ENCODE measurements at places on chromosomes 12 and 14.

DNA sequence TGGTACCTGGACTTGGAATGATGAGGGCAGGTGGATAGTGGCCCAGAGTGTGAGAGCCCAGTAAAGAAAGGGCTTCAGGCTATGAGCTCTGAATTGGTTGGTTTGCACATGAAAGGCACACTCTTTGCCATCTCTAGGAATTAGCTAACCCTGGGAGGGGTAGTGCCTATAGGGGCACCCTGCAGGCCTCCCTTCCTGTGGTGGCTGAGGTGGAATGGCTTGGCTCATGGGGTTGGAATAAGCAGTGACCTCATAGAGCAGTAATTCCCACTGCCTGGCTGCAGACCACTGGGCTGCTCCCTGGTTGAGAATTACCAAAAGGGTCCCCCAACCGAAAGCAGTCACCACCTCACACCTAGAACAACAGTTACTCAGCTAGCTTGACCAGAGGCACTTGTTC lies 42.7 kb downstream of the ASCL4 start:
- no peak for DNase-seq

- no peak for DNase-seq
These were observed 235.0 kb downstream of the EFCAB11 start for GRCh38 chr14:89719366-89720075.

DNA sequence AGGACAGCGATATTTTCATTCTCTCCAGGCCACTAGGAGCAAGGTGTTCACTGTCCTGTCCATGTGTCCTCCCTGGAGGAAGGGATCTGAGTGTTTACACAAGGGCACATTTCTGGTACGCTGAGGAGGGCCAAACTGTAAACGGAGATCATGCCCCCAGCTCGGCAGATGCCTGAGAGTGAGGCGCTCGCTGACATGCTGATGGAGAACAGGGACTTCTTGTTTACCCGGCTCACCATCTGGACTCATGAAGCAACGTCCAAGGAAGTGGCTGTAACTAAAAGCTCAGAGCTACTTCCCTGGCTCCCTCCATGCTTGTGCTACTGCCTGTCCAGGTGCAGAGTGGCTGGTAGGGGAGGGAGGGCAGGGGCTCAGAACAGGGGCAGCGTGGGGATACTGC lies 43.4 kb upstream of the KCNA1 start:
- DNase-seq = no peak

- no peak for DNase-seq
These were observed 6.4 kb downstream of the TMEM121 start for GRCh38 chr14:105532735-105533141.

GRCh38 chr12:84599539-84599938 lies 313.1 kb downstream of the SLC6A15 start:
- DNase-seq = no peak

GRCh38 chr12:48198672-48198971 lies 4.5 kb downstream of the OR10AD1 start:
- no peak for DNase-seq

GRCh38 chr14:30223385-30223785 lies 295.7 kb upstream of the PRKD1 start:
- DNase-seq = no peak

GRCh38 chr12:131014343-131014742 lies 60.6 kb downstream of the ADGRD1 start:
- DNase-seq = no peak

GRCh38 chr12:46468813-46469212 lies 96.2 kb upstream of the SLC38A2 start:
- no peak for DNase-seq

- no peak for DNase-seq
These were observed 9.6 kb upstream of the HSPB8 start for GRCh38 chr12:119169150-119169549.

GRCh38 chr14:92565040-92565717 lies 51.6 kb downstream of the RIN3 start:
- no peak for DNase-seq

DNA sequence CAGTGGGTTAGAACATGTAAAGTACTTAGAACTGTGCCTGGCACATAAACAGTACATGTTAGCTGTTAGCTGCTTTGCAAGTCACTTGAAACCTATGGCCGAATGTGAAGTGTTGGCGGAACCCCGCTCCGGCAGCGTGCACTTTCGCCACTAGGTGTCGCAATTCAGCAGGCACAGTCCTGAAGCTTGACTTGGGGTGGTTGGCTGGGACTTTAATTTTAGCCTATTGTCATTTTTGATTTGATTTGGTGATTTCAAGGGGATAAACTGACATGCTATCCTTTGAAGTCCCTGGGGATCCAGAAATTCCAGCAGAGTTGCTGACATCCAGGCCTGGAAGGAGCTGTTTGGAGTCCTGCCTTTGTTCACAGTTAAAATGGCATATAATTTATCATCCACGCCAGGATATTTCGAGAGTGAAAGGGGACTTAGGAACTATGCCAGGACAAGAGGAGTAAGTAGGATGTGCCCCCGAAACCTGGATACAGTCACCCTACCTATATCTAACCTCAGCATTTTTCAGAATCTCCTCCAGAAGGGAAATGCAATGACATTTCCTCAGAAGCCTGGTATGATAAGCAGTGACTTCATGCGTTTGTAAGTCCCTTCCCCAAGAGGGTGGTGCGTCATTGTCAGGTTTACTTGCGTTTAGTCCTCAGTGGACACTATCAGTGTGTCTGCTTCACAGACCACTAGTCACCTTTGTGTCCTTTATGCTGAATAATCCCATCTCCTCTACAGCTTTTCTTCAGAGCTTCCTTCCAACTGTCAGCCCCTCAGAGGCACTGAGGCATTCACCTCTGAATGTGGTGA lies 3.5 kb upstream of the TSPAN9 start:
- DNase-seq = peak; percentile 79

DNA sequence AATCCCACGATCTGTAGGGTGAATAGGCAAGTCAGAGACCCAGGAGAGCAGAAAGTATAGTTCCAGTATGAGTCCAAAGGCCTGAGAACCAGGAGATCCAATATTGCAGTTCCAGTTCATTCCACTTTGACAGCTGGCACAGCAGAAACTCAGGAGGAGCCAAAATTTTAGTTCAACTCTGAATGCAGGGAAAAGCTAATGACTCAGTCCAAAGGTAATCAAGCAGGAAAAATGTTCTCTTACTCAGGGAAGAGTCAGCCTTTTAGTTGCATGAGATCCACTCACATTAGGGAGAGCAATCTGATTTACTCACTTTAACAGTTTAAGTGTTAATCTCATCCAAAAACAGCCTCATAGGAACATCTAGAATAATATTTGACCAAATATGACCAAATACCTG lies 130.2 kb upstream of the LRFN5 start:
- no peak for DNase-seq

DNA sequence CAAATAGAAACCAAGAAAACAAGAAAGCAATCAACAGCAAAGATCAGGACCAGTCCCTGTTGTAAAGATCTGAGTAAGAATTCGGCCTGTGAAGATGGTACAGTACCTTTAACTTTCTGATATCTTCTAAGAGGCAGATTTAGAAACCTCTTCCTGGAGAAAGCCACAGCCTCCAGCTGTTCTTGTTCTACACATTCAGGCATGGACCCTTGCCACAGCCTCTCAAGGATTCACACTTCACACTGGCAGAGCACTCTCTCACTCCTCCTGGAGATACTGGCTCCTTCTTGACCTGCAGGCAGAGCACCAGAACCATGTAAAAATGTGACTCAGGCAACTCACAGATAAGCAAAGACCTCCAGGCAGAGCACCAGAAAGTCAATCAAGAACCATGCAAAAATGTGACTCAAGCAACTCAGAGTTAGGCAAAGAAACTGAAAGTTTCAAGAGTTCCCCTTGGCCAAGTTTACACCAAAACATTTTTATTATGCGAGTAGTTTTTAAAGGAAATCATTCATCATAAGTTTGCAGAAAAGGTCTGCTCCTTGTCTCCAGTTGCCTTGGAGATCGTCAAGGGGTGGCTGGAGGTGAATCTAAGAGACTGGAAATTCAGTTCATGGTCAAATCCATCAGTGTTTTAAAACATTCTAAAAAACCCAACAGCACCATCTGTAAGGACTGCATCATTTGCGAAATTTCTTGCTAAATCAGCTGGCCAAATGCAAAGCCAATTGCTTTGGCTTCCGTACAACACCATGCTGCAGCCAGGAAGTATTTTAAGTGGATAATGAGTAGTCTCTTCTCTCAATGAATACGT lies 119.3 kb upstream of the MDM1 start:
- DNase-seq = no peak

DNA sequence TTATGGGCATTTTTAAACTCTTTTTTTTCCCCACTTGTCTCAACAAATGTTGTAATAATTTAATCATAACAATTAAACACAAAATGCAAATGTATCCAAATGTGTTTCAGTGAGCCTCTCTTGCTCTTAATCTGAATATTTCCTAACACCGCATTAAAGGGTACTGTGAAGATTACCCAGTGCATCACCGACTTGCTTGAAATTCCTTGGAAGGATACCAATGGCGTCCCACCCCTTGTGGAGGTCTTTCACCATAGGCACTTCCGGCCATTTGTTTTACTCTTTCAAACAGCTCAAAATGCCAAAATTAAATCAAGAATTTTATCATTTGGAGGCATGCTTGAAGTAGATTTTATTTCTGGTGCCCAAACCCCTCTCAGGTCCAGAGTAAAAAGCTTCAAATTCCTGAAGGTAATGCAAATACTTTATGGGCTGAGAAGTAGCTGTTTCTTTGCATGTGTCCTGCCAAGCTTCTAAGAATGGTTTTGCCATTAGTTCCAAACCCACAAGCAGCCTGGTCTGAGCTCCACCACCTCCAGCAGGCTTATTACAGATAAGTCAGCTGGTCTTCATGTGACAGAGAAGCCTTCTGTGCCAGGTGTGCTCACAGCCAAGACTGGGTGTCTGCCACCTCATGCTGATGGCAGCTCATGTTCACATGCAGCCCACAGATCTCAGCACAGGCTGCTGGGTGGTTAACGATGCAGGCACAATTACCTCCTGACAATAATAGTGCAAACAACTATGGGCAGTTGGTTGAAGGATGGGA lies 16.4 kb upstream of the NUDT4 start:
- no peak for DNase-seq

- DNase-seq = no peak
These were observed 623.3 kb upstream of the FOXG1 start for GRCh38 chr14:28143316-28143715.

- no peak for DNase-seq
These were observed 848.4 kb upstream of the FBXO33 start for GRCh38 chr14:40280652-40281051.

GRCh38 chr14:89621009-89621421 lies 204.0 kb upstream of the FOXN3 start:
- DNase-seq = no peak

DNA sequence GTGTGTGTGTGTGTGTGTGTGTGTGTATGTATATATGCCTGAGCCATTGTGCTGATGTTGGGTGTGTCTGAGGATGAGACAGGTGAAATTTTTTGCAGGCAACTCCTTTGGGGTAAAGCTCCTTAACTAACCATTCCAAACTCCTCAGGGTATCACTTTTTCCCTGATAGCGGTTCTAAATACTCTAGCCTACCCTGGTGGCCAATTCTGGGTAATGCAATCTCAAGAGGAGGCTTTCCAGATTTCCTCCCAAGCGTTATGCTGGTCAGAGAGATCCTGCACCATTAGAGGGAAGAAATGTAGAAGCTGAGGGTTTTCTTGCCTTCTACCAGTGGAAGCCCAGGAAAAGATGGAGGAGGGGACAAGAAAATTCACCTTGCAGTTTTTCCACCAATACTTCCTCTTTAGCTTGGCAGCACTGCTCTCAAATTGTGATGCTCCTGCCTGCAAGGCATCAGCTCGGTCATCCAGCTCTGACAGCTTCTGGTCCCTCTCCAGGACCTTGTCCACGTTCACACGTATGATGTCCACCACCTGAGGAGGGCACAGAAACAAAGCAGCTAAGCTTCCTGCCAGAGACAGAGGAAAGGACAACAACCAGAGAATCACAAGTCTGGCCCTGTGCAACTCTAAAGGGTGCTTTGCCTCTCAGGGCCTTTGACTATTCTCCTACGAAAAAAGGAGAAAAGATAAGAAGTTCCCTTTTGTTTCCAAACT lies 4.9 kb downstream of the VAMP1 start:
- no peak for DNase-seq

- DNase-seq = no peak
These were observed 519 bp upstream of the AP1G2 start for GRCh38 chr14:23568021-23568599.

DNA sequence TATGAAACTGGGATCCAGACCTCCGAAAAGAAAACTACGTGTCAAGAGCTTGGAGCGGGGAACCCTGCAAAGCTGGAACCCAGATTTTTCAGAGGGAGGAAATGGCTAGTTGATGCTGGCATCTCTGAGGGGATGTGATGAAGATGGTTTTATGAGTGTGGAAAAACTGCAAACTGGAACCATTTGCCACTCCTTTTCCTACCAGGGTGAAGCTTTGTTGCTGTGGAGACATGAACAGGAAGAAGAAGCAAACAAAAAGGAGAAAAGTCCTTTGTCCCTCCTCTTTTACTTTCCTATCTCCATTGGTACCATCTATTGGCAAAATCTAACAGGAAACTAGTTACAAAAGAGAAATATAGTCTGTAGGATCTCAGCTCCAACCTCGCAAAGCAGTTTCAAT lies 39.2 kb downstream of the CDK17 start:
- DNase-seq = no peak

- DNase-seq = no peak
These were observed 860.3 kb downstream of the DIO2 start for GRCh38 chr14:79351011-79351410.

DNA sequence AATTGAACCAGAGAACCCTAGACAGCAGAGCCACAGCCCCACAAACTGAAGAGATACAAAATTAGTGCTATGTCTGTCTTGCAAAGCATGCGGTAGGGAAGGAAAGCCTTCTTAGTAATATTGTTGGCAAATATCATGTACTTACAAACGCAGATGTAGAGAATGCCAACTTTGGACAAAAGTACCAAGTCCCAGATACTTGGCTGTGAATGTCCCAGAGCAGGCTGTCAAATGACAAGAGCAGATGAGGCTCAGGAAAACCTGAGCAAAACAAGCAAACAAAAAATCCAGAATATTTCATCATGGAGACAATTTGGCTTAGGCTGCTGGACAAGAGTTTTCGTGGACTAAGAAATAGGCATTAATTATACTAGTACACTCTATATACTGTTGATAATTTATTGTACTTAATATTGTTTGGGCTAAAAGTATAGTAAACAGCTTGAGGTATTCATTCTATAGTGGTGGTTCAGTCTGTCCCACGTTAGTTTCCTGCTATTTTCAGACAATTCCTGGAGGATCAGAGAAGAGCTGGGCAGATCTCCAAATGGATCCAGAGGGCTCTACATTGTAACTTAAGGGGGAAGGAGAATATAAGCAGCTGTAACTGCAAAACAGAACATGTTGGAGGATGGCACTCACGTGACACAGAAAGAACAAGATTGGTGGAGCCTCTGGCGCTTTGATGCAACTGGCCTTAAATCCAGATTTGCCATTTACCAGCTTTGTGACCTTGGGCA lies 329.8 kb downstream of the ATP23 start:
- no peak for DNase-seq

- no peak for DNase-seq
These were observed 52.2 kb downstream of the PDE3A start for GRCh38 chr12:20420557-20420956.

DNA sequence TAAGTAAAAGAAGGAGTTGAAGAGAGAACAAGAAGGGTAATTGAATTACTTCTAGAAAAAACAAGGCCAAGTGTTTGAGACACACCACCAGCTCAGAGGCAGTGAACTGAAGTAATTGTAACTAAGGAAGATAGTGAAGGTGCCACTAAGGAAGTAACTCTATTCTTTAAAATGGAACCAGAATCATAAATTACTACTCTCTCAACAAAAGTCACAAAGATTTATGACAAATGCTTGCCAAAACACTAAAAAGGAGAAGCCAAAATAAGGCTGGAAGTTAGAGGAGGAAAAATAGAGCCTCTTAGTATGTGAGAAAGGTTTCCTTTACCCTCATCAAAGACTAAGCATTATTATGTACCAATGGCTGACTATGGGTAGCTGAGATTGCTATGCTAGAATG lies 208.5 kb downstream of the MDGA2 start:
- DNase-seq = no peak

Data from stimulated activated CD8-positive, alpha-beta memory T cell treated with anti-CD3 and anti-CD28 coated beads, Interleukin-15, amount 100 ng/mL, for 1 hour (primary cell).